Activated CD4-positive, CD25-positive, alpha-beta regulatory T cell treated with anti-CD3 and anti-CD28 coated beads, Interleukin-2, amount 50 U/mL, for 16 hours (primary cell): ENCODE measurements at places on chromosomes 11 and 22.

GRCh38 chr11:44681698-44682097 is 45.1 kb upstream of the TSPAN18 start:
- DNase-seq: no peak

DNA sequence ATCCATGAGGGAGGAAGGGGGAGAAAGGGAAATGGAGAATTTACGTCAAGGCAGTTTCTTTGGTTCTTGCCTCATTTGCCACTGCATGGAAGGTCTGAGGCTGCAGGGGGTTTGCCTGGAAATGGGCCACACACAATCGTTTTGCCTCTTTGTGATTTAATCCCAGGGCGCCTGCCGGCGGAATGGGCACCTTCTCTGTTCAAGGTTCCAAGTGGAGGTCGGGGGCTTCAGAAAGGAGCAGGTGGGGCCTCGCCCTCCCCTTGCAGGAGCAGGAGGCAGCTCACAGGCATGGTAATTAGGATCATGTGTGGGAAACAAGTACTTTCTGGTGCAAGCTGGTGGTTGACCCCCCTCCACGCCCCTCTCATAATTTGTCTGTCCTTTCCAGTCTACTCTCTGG is 29.9 kb downstream of the MPPED1 start:
- DNase-seq: no peak

DNA sequence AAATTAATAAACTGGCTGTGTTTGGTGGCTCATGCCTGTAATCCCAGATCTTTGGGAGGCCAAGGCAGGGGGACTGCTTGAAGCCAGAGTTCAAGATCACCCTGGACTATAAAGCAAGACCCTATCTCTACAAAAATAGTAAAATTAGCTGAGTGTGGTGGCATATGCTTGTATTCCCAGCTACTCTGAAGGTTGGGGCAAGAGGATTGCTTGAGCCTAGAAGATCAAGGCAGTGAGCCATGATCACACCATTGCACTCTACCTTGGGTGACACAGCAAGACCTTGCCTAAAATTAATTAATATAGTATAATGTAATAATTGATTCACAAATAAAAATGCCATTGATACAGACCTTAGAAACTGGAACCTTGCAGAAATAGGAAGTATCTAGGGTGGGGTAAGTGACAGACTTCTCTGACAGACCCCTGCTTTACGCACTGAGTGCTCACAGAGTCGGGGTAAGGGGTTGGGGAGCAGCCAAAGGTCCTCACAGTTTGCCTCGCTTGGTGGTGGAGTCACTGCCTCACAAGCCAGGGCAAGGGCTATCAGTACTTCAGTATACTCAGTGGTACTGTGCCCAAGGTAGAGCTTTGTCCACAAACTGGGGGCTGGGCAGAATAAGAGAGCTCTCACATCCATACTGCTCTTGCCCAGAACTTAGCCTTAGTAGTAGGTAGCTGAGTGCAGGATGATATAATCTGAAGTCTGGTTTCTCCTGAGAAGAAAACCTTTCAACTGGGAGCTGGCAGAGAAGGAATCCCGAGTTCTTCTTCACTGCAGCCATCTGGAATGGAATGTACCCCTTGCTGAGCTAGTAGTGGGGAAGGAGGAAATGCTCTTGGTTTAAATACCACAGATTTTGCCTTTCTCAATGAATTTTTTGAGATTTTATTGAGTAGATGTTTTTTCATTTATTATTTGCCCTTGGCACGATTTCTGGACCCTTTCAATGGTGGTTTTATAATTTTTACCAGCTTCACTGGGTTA is 65.5 kb downstream of the EMSY start:
- DNase-seq: no peak

GRCh38 chr11:106246495-106246894 is 169.0 kb downstream of the AASDHPPT start:
- DNase-seq: no peak

- DNase-seq: no peak
These were observed 6.5 kb upstream of the FJX1 start for GRCh38 chr11:35611741-35612140.
